ENCODE measurements at places on chromosomes 7 and 10. TPM values are rescaled to one million over a fixed set of nuclear protein-coding genes. Genes with fewer than 3 reads are reported as not detected.

The LIPM gene
- not detected for total RNA-seq

The LRIT1 gene
- not detected for total RNA-seq

The SCIN gene
- total RNA-seq, result not detected

The PLAU gene
- 0.45 TPM for total RNA-seq

The CLRN3 gene
- not detected for total RNA-seq
